ENCODE measurements at places on chromosomes 7 and 10.

- no peak for DNase-seq
These were observed 68.3 kb downstream of the AKR1E2 start for GRCh38 chr10:4894335-4894734.

DNA sequence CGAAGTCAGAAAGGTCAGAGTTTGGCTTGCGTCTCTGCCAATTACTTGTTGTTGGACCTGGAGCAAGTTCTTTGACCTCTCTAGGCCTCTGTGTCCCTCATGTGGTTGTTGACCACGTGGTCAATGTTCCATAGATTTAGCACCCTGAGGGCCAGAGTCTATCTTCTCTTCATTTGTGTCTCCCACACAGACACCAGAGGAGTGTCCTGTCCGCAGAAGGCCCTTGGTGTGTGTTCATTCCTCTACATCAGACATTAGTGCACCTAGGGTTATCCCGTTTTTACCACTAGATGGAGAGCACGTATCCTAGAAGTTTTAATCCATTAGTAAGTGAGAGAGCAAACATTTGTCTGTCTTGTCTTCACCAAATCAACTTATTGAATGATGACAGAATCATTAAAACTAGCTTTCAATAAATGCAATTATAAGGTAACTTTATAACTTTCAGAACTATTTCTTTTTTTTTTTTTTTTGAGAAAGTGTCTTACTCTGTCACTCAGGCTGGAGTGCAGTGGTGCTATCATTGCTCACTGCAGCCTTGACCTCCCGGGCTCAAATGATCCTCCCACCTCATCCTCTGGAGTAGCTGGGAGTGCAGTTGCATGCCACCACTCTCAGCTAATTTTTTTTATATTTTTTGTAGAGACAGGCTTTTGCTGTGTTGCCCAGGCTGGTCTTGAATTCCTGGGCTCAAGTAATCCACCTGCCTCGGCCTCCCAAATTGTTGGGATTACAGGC is 122.5 kb upstream of the ANKRD1 start:
- DNase-seq: no peak

DNA sequence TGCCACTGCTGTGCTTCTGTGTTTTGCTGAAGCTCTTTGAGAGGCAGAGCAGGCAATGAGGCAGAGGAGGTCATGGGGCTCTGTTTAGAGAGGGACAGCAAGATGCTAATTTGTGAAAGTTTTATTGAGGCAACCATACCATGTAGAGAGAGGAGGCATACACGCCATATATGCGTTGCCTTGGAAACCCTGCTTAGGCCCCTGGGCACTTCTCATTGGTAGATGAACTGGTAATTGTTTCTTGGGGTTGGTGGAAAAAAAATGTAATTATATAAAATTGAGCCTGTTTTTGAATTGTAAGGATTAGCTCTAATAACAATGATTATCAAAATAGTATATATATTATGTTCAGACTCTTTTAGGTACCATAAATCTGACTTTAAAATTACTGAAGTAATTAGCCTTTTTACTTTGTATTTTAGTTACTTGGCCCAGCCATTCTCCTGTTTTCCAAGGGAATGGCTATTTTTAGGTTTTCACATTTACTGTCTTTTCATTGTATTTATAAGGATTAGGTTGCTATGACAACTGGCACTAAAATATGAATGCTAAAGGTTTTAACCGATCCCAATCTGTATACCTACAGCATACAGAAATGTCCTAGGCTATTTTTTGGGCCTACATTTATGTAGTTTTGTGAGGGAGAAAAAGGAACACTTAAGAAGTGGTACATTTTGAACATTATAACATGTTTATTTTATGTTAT is 52.4 kb downstream of the BZW2 start:
- DNase-seq: no peak

GRCh38 chr10:114291516-114291915 is 52.5 kb downstream of the VWA2 start:
- DNase-seq: no peak

DNA sequence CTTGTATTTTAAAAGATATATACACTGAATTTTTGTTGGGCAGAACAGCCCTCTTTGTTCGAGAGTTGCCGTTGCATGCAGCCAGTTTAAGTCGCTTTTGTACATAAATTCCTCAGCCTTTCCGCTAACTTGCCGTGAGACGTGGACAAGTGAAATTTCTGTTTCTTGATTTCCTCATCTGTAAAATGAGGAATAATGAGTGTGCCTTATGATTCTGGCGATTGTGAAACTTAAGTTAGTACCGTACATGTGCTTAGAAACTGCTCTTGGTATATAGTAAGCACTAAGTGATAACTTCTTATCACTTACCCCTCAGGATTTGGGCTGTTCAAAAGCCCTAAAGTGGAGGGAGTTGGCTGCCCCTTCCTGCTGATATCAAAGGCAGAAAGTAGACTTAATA is 1.4 kb downstream of the CCNJ start:
- DNase-seq: no peak

GRCh38 chr10:24394461-24395190 is 185.7 kb downstream of the KIAA1217 start:
- no peak for DNase-seq

All from stimulated activated CD4-positive, alpha-beta T cell treated with anti-CD3 and anti-CD28 coated beads, TNF-alpha, amount 100 ng/mL, for 1 hour (primary cell).